ENCODE measurements at places on chromosomes 13 and 19.

DNA sequence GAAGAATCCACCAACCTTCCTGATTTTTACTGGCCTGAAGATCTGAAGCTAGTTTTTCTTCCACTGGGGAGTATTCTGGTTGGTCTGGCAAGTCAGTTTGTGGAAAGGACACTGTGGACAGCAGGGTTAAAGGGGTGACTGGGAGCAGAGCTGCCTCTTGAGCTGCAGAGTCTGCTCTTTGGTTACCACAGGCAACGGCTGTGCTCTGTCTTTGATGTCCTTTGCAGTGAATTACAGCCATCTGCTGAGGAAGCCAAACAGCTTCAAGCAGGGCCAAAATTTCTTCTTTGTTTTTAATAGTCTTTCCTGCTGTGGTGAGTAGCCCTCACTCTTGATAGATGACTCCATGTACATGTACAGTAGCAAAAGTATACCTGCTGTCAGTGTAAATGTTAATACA, 75.7 kb downstream of the ZNF100 start:
- DNase-seq, result no peak

GRCh38 chr19:10516064-10516385, 1.2 kb downstream of the S1PR5 start:
- DNase-seq, result no peak

DNA sequence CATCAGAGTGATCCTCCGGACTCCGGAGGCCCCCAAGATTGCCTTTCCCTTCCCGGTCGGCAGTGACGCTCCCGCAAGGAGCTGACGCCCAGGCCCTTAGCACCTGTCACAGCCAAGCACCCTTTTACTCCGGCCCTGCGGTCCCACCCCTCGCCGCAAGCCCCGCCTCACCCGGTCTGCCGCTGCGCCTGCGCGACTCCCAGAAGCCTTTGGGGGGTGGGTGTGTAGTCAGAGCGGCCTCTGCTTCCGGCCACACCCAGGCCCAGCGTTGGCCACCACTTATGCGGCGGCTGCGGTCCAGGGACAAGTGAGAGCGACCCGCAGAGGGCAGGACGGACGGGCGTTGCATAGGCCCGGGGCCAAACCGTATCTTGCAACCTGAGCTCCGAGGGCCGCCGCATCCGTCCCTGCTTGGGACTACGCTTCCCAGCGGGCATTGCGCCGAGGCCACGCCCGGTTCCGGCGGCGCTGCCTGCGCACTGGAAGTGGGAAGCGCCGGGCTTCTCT, 441 bp upstream of the ZFP28 start:
- peak; percentile 92 for DNase-seq

DNA sequence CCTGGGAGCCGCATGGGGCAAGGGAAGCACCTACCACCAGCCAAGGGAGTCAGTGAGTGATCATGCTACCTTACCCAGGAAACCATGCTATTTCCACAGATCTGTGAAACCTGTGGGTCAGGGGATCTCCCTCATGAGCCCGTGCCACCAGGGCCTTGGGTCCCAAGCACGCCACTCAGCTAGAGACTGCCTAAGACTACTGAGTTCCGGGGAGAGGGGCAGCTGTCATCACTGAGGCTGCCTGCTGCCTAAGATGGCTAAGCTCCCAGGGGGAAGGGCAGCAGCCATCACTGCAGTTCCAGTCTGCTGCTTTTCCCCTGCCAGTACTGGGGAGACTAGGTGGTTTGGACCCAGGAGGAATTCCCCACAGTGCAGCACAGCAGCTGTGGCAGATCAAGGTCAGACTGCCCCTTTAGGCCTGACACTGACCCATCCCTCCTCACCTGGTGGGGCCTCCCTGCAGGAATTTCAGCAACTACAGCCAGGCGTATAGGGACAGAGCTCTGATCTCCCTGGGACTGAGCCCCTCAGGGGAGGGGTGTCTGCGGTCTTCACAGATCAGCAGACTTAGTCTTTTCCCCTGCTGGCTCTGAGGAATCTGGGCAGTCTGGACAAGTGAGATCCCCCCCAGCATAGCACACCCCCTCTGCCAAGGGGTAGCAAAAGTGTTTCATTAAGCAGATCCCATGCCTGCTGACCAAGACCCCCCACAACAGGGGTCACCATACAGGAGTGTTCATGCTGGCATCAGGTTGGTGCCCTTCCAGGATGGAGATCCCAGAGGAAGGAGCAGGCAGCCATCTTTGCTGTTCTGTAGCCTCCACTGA, 26.9 kb downstream of the VSTM2B start:
- no peak for DNase-seq

DNA sequence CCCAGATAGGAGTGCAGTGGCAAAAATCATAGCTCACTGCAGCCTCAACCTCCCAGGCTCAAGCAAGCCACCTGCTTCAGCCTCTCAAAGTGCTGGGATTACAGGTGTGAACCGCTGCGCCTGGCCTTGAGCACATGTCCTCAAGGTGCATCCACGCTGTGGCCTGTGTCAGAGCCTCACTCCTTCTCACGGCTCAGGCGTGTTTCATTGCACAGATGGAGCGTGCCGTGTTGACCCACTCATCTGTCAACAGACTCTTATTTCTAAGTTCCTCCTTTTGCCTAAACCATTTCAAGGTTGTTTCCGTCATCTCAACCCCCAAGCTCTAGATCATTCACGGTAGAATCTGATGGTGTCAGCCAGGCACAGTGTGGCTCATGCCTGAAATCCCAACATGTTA, 28.2 kb downstream of the ATP8B3 start:
- DNase-seq, result no peak

- no peak for DNase-seq
Measured at GRCh38 chr19:33374236-33374714, 766 bp downstream of the CEBPG start.

DNA sequence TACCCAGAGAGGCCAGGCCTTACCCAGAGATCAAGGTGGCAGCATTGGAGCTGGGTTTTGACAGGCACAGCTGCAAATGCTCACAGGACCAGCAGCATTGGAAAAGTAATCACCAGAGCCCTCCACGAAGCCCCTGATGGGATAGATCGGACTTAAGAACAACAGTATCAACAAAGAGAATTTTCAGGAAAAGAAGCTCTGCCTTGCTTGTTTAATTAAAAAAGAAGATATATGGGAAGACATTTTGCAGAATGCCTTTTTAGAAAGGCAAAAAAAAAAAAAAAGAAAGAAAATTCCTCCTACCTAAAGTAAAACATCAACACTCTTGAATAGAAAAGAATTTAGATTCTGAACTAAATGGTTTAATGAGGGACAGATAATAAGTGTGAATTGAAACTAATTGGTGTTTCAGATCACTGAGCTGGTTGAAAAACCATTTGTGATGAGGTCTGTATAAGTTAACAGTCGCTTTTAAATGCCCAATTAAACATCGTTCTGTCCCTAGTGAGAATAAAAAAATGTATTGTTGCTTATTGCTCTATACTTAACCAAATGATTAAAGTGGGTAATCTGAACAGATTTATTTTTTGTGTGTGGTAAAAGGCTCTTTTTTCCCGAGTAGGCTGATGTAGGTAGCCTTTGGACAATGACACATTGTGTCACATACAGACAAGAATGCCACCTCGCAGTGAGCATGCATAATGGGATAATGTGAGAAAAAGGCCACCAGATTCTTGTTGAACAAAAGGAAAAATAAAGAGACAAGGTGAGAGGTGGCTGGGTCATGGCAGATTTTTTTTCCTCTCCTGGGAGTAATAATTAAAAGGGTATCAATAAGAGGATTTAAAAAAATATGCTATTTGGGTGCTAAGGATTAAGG, 93.0 kb upstream of the ARGLU1 start:
- no peak for DNase-seq

DNA sequence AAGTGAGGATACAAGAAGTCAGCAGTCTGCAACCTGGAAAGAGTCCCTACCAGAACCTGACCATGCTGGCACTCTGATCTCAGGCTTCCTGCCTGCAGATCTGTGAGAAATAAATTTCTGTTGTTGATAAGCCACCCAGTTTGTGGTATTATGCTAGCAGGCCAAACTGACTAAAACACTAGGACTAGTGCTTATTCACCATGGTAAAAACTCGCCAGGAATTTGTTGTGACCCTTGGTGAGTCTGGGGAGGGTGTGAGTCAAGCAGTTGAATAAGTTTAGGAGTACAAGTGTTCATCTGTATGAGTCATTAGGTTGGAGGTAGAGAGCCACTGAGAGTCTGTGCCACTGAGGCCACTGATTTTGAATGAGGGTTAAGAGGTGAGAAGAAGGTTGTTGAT, 3.6 kb downstream of the ZIK1 start:
- no peak for DNase-seq

GRCh38 chr19:1107661-1108261, 4.0 kb downstream of the GPX4 start:
- no peak for DNase-seq

- no peak for DNase-seq
Measured at GRCh38 chr19:20167651-20168122, 673 bp downstream of the ZNF486 start.

DNA sequence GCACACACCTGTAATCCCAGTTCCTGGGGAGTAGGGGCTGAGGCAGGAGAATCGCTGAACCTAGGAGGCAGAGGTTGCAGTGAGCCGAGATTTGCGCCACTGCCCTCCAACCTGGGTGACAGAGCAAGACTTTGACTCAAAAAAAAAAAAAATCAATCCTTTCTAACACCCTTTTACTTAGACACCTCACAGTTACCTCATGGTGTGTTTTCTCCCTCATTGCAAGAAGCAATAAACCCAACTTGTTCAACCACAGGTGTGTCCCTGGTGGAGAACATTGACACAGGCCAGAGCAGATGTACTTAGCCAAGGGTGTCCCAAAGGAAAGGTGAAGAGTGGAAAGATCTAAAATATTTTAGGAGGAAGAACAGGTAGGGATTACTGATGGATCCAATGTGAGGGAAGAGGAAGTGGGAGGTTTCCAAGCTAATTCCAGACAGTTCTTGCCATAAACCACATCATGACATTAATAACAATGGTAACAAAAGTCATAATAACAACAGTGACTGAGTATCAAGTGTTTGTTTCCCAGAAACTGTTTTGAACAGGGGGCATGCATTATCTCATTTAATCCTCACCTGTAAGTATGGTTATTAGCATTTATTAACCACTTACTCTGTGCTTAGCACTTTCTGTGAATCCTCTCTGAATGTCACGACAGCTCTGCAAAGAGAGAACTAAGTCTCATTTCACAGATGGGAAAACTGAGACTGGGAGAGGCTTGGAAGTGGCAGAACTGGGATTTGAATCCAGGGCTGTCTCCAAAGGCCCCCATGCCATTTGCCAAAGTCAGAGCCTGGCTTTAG, 3.1 kb upstream of the LYPD3 start:
- DNase-seq, result no peak

GRCh38 chr13:27446986-27447583, 3.3 kb downstream of the MTIF3 start:
- DNase-seq, result no peak

GRCh38 chr19:40223135-40223822, 3.2 kb downstream of the CCNP start:
- no peak for DNase-seq

DNA sequence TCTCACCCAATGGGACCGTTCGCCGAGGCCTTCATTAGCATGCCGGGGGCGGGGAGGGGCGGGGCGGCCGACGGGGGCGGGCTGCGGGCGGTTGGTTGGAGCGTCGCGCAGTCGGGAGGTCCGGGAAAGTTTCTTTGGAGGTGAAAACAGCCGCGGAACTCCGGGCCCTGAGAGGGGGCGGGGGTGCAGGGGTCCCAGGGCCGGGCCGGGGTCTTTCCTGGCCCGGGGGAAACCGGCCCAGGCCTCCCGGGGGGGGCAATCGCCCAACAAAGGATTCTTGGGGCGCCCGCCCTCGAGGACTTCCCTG, at the start of gene HMG20B:
Gene HMG20B, plus strand, starts transcription at position 90 of the 307 bp plus-strand sequence. CDS start 366 bp downstream, outside the sequence.
- DNase-seq, result no peak

- no peak for DNase-seq
Measured at GRCh38 chr19:45809643-45810159, 5.4 kb downstream of the RSPH6A start.

DNA sequence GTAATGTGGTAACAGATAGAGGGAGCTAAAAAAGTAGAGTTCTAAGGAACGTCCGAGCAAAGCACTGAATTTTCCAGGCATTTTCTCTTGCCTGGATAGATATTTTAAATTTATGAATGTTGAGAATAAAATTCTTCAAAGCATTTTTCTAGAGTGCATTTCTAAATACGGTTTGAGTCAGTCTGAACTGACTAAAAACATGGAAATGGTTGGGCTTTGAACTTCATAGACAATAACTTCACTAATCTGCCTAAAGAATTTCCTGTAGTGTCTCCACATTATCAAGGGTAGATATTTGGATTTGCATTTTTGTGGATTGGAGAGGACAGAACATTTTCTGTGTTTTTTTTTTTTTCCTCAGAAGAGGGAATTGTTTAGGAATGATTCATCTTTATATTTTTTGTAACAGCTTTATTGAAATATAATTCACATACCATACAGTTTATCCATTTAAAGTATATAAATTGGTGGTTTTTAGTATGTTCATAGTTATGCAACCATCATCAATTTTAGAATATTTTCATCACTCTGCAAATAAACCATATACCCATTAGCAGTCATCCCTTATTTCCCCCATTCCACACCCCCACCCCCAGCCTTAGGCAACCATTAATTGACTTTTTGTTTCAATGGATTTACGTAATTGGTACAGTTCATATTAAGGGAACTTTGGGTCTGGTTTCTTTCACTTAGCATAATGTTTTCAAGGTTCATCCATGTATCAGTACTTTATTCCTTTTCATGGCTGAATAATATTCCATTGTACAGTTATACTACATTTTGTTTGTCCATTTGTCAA, 20.7 kb downstream of the GARRE1 start:
- no peak for DNase-seq

GRCh38 chr13:71304861-71305260, 562.1 kb downstream of the DACH1 start:
- no peak for DNase-seq

DNA sequence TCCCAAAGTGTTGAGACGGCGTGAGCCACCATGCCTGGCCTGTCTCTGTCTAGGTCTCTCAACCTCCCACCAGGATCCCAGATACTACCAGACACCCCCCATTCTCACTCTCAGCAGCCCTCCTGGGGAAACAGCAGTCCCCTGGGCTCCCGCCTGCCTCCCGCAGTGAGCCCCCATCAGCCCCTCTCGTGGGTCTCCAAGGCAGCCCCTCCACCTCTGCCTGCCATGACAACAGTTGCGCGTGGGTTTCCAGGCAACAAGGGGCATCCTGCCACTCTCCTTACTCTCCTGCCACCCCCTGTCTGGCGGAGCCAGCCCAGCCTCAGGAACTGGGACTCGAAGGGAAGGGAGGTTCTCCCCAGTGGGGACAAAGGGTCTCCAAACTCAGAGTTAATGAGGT, 5.2 kb downstream of the LRRC4B start:
- no peak for DNase-seq

All from putamen (tissue), 1 donor.